ENCODE measurements at places on chromosomes 3 and 15.

- peak; percentile 92 for DNase-seq
Measured at GRCh38 chr15:56040081-56041035, 46.9 kb upstream of the NEDD4 start.

DNA sequence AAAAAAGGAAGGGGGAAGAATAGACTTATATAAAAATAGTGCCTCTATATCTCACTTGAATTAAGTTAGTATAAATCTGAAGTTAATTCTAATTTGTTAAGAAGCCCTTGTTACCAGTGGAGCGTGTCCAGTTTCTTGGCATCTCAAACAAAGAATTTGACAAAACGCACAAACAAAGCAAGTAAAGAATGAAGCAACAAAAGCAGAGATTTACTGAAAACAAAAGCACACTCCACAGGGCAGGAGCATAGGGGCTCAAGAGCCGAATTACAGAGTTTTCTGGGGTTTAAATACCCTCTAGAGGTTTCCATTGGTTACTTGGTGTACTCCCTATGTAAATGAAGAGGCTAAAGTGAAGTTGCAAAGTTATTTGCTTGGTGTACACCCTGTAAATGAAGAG is 34.0 kb upstream of the GK5 start:
- no peak for DNase-seq

- DNase-seq = no peak
Measured at GRCh38 chr3:58022490-58022889, 14.3 kb downstream of the FLNB start.

DNA sequence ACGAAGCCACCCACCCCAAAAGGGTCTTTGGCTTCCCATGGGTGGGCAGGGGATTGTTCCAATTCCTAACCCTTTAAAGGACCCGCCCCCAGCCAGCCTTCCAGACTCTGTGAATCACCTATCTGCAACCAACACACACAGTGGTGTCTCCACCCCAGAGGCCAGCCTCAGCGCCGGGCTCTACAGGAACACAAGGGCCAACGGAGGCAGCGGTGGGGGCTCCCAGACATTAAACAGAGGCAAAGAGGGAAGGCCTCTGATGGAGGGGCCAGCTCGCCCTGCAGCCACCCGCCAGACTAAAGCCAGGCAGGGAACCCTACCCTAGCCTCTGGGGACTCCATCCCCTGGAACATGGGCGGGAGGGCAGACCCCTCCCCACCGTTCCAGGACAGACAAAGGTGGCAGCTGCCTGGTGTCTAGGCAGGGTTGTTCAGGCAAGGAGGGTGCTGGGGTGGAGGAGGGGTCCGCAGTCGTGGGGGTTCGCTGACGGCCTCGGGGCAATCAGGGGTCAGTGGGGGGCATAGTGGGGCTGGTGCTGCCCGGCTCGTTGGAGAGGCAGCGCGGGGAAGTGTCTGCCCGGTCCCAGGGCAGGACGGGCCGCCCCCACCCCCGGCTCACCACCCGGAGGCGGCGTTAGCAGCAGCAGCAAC is 448 bp downstream of the SHISA5 start:
- peak; percentile 31 for DNase-seq

- DNase-seq = no peak
Measured at GRCh38 chr3:194351080-194351672, at the start of gene CPN2. TSS of gene CPN2 (minus strand) at chr3:194351328. CDS start at chr3:194342702, 8,626 bp downstream.

DNA sequence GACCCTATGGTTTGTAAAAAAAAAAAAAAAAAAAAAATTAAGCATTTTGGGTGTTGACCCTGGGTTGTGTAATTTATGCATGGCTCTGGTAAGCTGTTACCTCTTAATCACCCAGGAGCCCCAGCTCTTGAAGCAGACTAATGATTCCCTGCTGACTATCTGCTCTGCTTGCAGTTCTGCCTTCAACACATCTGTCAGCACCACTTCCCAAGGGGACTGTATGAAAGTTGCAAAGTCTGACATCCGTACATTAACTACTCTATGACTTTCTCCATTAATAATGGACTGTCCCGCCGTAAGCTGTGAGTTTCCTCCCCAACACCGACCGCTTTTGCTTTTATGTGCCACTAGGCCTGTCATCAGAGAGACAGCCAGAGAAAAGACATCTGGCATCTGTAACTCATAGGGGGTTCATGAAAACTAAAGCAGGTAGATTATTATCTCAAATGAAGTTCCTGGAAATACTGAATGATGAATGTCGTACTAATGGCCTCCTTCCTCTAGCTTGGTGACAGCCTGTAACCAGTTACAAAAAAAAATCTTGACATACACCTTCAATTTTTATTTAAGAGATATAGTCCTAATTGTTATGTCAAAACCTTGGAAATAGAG is 271.5 kb downstream of the IL5RA start:
- DNase-seq = no peak

- DNase-seq = peak; percentile 54
Measured at GRCh38 chr15:68054628-68055223, 611 bp downstream of the PIAS1 start.

GRCh38 chr3:61522626-61523025 is 38.7 kb upstream of the PTPRG start:
- DNase-seq = no peak

GRCh38 chr3:102670986-102671385 is 236.2 kb downstream of the ZPLD1 start:
- no peak for DNase-seq

GRCh38 chr3:161275919-161276318 is 54.8 kb downstream of the NMD3 start:
- DNase-seq = no peak

- DNase-seq = peak; percentile 93
Measured at GRCh38 chr3:155070932-155071387, 9.2 kb upstream of the MME start.

DNA sequence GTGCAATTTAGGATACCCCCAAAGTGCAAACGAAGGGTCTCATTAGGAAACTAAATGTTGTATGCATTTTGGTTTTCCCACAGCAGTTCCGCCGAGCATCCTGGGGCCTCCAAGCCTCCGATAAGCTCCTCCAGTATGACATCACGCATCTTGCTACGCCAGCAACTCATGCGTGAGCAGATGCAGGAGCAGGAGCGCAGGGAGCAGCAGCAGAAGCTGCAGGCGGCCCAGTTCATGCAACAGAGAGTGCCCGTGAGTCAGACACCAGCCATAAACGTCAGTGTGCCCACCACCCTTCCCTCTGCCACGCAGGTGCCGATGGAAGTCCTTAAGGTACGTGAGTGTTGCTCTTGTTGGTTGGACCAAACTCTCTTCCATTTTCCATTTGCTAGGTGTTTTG is 120.5 kb upstream of the SAMMSON start:
- no peak for DNase-seq

DNA sequence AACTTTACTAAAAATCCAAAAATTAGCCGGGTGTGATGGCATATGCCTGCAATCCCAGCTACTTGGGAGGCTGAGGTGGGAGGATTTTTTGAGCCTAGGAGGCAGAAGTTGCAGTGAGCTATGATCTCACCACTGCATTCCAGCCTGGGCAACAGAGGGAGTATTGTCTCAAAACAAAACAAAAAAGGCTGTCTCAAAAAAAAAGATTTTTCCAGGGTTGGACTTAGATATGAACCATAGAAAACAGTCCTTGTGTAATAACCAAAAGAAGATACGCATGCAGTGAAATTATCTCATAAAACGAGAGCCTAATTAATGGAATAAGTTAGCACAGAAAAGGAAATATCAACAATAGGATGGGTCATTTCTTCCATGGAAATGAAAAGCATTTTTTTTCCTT is 320.4 kb upstream of the RASGRP1 start:
- peak; percentile 90 for DNase-seq

DNA sequence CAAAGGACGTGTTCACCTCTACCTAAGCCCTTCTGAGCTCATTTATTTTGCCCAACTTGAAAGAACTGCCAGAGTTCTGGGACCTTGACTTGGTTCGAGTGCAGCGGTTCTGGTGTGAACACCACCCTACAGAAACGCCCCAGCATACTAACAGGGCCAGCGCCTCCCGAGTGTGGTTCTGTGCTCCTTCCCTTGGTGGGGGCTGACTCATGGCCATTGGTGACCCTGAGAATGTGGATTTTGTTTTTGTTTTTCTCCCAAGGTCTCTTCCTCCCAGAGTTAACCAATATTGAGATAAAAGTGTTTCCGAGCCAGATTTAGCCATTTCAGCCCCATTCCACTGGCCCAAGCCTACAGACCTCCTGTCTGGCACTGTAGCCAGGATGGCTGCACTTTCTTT is 27.9 kb downstream of the SEMA7A start:
- peak; percentile 64 for DNase-seq

Measured in RPMI7951 (cell line).